Mammary microvascular endothelial cell (primary cell): ENCODE measurements at places on chromosomes 7 and 10. TPM values are rescaled to one million over a fixed set of nuclear protein-coding genes. Genes with fewer than 3 reads are reported as not detected.

The PRSS37 gene
- not detected in 2 replicates for total RNA-seq

The HOXA13 gene
- total RNA-seq: not detected in 2 replicates

The TRPV5 gene
- not detected in 2 replicates for total RNA-seq

The SFTPD gene
- total RNA-seq: not detected in 2 replicates

The PPP1R3C gene
- total RNA-seq: 0.69 TPM in 1 of 2 replicates, not detected in the other

The SPDYE3 gene
- total RNA-seq: 0.05 TPM in 1 of 2 replicates, not detected in the other

The VWDE gene
- total RNA-seq: not detected in 2 replicates

The SSC4D gene
- 0.73 and 0.79 TPM in 2 replicates for total RNA-seq
